ENCODE measurements at places on chromosomes 11 and 22. TPM values are rescaled to one million over a fixed set of nuclear protein-coding genes. Genes with fewer than 3 reads are reported as not detected.

RPLP2 gene
- total RNA-seq: 1,482 TPM

PHLDA2 gene
- 3.2 TPM for total RNA-seq

RGL4 gene
- total RNA-seq: 11.6 TPM

PSMC3 gene
- total RNA-seq: 85.9 TPM

MUC6 gene
- total RNA-seq: not detected

WBP2NL gene
- 3.6 TPM for total RNA-seq

FJX1 gene
- total RNA-seq: not detected

INS gene
- not detected for total RNA-seq

GPHA2 gene
- not detected for total RNA-seq

ELFN2 gene
- 0.49 TPM for total RNA-seq

MFNG gene
- 111 TPM for total RNA-seq

MYEOV gene
- 1.2 TPM for total RNA-seq

DNAJB7 gene
- total RNA-seq: not detected

KRTAP5-11 gene
- total RNA-seq: not detected

LRP4 gene
- total RNA-seq: not detected

C11orf52 gene
- not detected for total RNA-seq

ATP5MG gene
- total RNA-seq: 135 TPM

HTR3A gene
- total RNA-seq: not detected

HDHD5 gene
- total RNA-seq: 13.5 TPM

ROBO4 gene
- not detected for total RNA-seq

SLC25A22 gene
- total RNA-seq: 34.6 TPM

All from natural killer cell (primary cell).